ENCODE measurements at places on chromosomes 7 and 10.

- DNase-seq = no peak
These were observed 34.3 kb upstream of the DLG5 start for GRCh38 chr10:77960829-77961329.

DNA sequence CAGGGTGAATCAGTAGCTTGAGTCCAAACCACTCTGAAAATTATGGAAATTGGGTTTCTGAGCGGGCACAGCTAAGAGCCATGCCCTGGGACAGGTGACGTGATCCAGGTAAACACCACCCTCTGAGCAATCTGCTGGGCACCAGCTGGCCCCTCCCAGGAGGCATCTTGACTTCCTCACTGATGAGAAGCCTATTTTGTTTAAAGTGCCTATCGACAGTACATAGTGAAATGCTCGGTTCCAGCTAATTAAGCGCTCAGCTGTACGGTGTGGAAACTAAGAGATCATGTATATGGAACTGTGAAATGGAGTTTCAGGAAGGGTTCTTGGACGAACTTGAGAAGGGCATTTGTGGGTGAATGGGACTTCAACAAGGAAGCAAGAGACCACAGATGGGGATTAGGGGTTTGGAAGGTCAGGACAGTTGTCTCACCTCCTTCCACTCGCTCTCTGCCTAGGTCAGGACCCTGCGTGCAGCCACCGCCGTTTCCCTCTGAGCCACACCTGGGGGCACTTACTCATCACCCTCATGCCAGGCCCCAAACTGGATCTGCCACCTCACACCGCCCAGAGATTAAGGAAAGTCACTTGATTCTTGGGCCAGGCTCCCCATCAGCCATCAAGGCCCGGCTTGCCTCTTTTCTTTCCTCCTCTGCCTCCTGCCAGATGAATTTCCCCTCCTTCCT is 3.2 kb downstream of the ITPRIP start:
- peak; percentile 53 for DNase-seq

DNA sequence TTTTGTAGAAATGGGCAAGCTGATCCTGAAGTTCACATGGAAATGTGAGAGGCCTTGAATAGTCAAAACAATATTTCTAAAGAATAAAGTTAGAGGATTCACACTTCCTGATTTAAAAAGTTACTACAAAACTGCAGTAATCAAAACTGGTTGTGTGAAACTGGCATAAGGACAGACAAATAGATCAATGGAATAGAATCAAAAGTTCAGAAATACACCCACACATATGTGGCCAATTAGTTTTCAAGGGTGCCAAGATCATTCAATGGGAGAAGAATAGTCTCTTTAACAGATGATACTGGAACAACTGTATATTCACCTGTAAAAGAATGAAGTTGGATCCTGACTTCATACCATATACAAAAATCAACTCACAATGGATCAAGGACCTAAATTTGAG is 27.7 kb downstream of the DNAJC9 start:
- DNase-seq = no peak

DNA sequence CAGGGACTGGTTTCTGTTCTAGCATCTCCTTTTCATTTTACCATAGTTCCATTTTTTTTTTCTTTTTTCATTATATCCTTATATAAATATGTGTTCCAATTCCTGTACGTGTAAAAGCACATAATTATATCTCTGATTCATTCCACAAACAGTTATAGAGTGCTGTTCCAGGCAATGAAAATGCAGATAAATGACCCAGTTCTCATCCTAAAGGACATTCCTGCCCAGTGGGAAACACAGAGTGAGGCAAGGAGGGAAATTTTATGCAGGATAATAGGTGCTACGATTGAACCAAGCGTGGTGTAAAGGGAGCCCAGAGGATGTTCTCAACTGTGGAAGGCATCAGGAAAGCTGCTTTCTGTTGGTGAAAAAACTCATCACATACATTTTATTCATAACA is 408.1 kb downstream of the GATA3 start:
- no peak for DNase-seq

DNA sequence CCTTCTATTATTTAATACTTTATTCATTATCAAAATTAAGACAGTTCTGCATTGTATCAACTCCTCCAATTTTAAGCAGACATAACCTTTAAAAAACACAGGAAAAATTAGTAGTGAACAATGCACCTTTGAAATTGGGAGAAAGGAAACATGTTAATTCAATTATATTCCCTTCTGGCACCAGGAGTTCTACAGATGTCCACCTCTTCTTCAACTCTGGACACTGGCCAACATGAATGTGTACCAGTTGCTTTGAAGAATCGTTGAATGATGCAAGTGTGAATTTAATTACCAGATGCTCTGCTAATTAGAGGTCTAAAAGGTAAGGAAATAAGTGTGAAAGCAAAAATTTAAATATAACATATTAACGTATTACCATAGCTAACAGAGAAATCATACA is 206.7 kb upstream of the IGFBP3 start:
- DNase-seq = no peak

- no peak for DNase-seq
These were observed 421.1 kb downstream of the GLRX3 start for GRCh38 chr10:130557181-130557845.

DNA sequence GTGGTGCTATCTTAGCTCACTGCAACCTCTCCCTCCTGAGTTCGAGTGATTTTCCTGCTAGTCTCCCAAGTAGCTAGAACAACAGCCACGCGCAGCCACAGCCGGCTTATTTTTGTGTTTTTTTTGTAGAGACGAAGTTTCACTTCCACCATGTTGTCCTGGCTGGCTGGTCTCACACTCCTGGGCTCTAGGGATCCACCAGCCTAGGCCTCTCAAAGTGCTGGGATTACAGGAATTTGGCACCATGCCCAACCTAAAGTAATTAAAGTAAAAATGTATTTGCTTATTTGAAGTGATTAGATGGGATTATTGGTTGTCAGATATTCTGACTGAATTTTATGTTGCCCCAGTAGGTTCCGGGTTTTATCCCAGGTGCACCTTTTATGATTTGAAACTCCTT is 22.7 kb downstream of the LUC7L2 start:
- DNase-seq = no peak

- no peak for DNase-seq
These were observed 22.5 kb downstream of the PDZD8 start for GRCh38 chr10:117352724-117353123.

DNA sequence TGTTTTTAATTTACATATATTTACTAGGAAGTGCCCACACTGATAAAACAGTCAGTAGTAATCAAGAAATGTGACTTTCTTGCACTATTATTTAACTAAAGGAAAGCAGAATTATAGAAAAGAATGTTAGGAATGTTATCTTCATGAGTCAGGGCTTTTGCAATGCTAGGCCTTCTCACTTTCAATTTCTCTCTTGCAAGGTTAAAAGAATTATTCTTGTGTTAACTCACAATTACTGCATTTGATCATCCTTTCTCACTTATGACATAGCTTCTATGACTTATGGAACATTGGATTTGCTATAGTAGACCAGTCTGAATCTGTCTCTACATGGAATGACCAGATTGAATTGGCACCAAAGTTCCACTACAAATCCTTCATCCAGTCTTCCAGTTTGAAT is 192.4 kb downstream of the SDK1 start:
- DNase-seq = no peak

GRCh38 chr7:40890088-40890692 is 755.4 kb downstream of the SUGCT start:
- DNase-seq = no peak

- no peak for DNase-seq
These were observed 49.1 kb upstream of the BTBD16 start for GRCh38 chr10:122221958-122222357.

DNA sequence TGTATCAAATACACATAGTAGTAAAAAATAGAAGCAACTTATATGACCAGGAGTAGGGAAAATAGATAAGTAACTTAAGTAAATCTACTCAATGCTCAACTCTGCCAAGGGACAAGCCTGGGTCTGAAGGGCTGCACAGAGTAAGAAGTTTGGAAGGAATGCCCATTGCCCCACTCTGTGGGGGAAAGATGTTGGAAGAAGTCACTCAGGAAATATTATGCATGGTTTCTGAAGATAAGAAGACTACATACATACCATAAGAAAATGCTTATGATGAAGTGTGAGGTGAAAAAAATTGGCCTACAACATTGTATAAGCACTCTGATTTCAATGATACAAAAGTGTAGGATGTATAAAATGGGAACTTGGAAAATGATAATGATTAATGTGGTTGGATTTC is 54.0 kb downstream of the LAMB4 start:
- no peak for DNase-seq

GRCh38 chr10:128711806-128712205 is 585.6 kb upstream of the MKI67 start:
- DNase-seq = no peak

- no peak for DNase-seq
These were observed 877 bp downstream of the NCOA4 start for GRCh38 chr10:46029461-46030030.

DNA sequence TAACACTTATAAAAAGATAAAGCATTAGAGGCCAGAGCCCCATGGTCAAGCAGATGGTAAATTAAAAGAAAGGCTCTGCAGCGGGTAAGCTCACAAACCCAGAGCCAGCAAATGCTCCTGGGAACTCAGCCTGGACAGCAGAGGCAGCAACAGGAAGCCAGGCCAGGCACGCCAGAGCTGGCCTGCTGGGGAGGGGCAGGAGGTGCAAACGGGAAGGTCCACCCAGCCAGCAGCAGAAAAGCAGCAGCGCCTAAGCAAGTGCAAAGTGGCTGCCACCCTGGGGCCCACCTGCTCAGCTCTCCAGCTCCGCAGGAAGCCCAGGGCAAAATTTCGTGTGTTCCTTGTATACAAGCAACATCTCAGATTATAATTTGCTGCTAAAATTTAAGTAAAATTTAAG is 82.7 kb upstream of the GPR22 start:
- DNase-seq = no peak

- DNase-seq = no peak
These were observed 341.3 kb downstream of the DNAJB9 start for GRCh38 chr7:108911016-108911415.

- DNase-seq = no peak
These were observed 63.1 kb downstream of the ASB13 start for GRCh38 chr10:5603091-5603847.

DNA sequence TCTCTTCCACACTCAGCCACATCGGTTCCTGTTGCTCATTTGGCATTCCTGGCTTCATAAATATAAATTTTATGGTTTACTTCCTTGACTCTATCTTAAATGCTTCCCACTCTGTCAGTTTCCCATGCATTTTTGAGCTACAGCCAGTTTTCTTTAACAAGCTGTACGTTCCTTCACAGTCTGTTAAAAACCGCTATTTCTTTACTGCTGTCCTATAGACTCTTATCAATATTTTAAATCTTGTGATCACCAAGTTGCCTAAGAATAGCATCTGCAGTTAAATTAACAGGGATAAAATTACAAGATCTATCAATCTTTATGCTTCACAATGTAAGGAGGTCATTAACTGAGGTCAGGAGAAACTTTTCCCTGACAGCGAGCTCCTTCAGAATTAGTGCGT is 103.1 kb upstream of the RHOBTB1 start:
- DNase-seq = no peak

GRCh38 chr10:71335173-71335708 is 16.2 kb downstream of the SLC29A3 start:
- no peak for DNase-seq

Data from DMS153 (cell line).